ENCODE measurements at places on chromosomes 2 and 18. TPM values are rescaled to one million over a fixed set of nuclear protein-coding genes. Genes with fewer than 3 reads are reported as not detected.

PLCD4 gene
- polyA plus RNA-seq, result not detected

DNA sequence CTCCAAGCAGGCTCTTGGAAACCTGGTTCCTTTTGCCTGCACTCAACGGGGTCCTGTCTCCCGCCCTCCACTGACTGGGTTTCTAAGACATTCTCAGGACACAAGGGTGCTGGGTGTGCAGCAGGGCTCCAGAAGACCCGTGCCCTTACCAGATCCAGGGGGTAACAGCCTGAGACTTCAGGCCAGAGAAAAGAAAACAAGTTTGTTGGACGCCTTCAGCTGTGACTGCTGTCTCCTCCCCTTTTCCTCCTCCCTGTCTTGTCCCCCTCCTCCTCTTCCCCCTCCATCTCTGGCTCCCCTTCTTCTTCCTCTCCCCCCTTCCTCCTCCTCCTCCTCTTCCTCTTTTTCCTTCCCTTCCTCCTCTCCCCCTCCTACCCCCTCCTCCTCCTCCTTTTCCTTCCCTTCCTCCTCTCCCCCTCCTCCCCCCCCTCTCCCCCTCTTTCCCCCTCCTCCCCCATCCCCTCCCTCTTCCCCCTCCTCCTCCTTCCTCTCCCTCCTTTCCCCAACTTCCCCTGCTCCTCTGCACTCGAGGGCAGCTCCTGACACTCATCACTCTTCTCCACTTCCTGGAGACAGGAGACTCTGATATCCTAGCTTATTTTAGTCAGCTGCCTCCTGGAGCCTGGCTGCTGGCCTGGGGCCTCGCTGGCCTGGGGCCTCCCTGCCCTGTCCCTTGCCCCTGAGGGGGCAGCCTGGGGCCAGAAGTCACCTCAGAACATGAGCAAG, 12.4 kb downstream of the ADRA2B start:
- DNase-seq, result no peak

DNA sequence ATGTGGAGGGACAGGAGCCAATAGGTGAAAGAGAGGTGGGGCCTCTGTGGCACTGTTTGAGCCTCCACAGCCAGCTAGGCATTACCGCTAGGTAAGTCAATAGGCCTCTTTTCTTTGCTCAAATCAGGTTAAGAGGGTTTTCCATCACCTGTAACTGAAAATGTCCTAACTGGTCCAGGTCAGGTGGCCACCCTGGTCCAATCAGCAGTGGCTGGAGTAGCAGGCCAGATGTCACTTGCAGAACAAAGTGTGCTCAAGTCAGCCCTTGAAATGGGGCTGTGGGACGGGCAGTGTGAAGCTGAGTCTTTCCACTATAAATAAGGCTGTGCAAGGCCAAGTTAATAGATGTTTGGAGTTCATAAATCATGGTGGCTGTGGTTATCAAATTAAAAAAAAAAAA, 20.9 kb downstream of the FBXO36 start:
- no peak for DNase-seq

DNA sequence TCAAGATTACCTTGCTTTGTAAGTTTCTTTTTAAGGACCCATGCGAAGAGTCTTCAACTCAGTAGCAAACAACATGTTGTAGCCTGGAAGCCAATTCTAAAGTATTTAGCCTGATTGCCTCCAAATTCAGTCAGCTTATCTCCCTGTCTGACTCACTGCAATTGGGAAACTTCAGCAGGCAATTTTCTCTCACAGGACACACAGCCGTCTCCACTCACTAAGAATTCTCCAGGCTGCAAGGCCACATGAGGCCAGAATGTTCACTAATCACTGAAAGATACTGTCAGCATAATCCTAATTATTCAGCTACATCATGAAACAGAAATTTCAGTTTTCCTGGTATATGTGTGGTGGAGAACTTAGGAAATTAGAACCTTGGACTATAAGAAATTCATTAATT, 78.1 kb upstream of the PDE1A start:
- no peak for DNase-seq

ALPP gene
- polyA plus RNA-seq, result not detected

GRCh38 chr2:43169099-43169945, 57.1 kb downstream of the ZFP36L2 start:
- peak; percentile 68 for DNase-seq

DNA sequence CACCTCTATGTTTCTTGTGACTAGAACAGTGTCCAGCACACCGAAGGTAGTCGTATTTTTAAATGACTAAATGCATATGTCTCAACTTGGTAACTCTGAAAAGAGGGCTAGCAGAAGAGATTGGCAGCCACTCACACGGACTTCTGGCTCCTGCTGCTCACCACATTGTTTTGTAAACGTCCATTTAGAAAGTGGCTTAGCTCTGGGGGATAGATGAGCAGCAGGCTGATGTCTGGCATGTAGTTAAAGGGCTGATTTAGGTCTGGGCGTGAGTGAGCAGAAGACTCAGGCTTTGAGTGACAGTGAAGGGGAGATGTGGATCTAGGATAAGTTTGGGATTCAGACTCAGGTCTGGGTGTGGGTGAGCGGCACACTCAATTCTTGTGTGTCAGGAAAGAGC, 372.9 kb upstream of the HS6ST1 start:
- DNase-seq, result no peak

GKN2 gene
- polyA plus RNA-seq, result not detected

GRCh38 chr2:63734510-63734909, 107.2 kb upstream of the UGP2 start:
- no peak for DNase-seq

MYO1B gene
- polyA plus RNA-seq, result not detected

DNA sequence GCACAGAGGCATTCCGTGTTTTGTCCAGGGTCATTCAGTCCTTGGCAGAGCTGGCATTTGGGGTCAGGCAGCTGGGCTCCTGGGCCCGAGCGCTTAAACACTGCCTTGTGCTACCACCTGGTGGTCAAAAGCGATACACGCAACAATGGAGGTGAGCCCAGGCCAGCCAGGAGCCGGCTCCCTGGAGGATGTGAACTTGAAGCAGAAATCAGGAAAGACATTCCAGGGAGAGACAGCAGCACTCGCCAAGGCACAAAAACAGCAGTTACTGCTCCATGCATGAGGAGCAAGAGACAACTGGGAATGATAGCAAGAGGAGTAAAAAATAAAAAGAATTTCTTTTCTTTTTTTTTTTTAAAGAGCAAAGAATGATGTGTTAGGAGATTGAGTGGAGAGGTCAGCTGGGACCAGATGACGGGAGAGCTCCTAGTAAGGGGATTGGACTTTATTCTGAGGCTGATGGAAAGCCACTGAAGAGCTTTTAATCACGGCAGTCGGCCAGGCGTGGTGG, 20.7 kb downstream of the SCYGR8 start:
- DNase-seq, result peak; percentile 20

Data from immature natural killer cell (primary cell).